ENCODE measurements at places on chromosomes 12 and 14.

GRCh38 chr14:101119830-101120571, 216.5 kb upstream of the RTL1 start:
- DNase-seq: no peak

GRCh38 chr12:111462210-111462769, 56.6 kb downstream of the SH2B3 start:
- no peak for DNase-seq

DNA sequence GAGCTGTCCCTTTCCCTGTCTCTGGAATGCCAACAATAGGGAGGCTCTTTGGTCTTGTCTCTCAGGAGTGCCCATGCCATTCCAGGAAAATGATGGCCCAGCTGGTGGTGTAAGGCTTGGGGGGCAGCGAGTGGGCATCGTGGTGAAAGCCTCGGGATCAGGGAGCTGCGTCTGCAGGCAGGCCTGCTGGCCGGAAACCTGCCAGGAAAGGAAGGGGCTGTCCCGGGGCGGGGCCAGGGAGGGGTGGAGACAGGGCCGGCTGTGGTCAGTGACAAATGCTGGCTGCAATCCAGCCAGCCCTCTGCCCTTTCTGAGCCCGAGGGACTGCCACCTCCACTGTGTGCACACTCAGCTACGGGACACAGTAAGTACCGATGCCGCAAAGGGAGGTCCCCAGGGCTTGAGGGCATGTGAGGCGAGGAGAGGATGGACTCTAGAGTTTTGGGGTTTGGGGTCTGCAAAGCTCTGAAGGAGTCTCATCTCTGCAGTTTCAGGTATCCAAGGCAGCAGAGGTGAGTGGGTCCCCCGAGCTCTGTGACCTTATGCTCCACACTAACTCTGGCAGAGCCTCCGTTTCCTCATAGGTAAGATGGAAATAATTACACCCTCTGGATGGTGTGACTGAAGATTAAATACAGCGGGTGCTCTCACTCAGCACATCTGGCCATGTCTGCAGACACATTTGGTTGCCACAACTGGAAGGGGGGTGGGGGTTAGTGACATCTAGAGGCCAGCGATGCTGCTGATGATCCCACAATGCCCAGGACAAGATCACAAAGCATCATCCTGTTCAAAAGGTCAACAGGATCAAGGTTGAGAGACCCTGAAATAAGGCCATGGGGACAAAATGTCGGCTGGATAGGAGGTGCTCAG, at the start of gene SERPINA5:
SERPINA5 (plus strand) TSS at position 300 of the 873 bp plus-strand sequence. CDS start 5,937 bp downstream, outside the sequence.
- no peak for DNase-seq

DNA sequence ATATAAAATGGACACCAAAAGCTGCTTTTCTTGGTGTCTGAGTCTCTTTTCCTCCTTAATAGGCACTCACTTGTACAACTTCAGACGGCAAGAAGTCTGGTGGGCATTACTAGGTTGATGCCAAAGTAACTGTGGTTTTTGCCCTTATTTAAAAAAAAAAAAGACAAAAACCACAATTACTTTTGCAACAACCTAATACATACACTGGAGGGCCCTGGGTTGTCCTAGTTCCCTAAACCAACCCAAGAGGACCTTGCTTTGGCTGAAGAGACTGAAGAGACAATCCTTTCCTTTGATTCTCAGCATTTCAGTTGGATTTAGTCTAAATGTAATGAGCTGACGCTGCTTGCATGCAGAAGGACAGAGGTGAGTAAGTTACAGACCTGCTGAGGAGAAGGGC, 16.2 kb upstream of the PLEKHG3 start:
- DNase-seq: no peak

GRCh38 chr12:109521831-109522230, 44.4 kb downstream of the UBE3B start:
- no peak for DNase-seq

GRCh38 chr12:111937429-111937828, 75.5 kb downstream of the TMEM116 start:
- DNase-seq: no peak

GRCh38 chr12:100234591-100235304, 32.1 kb downstream of the DEPDC4 start:
- no peak for DNase-seq

DNA sequence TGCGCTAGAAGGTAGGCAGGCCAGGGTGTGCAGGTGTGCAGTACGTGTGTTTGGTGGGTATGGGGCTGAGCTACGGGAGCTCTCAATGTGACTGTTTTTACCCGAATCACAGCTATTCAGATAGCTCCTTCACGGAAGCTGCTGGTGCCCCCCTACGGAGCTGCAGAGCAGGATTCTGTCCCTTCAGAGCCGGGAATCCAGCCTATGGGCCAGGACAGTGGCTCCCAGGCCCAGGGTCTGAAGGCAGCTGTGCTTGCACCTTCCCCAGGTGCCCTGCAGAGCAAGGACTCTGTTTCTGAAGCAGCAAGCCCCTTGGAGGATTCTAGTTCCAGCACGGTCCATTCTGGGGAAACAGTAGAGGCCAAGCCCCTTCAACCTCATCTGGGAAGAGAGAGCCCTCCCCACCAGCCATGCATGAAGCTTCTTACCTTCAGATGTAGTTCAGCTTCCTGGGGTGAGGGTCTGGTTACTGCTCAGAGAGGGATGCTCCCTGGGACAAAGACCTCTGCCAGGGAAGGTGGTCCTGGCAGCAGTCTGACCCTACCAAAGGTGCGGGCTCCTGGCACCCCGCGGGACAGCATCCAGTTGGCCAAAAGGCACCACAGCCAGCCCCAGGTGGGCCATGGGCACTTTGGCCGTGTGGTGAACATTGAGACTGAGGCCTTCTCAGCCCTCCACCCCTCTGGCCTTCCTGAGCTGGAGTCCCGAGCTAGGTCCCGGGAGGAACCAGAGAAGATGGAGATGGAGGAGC, 29.1 kb downstream of the PLEKHH1 start:
- DNase-seq: no peak

DNA sequence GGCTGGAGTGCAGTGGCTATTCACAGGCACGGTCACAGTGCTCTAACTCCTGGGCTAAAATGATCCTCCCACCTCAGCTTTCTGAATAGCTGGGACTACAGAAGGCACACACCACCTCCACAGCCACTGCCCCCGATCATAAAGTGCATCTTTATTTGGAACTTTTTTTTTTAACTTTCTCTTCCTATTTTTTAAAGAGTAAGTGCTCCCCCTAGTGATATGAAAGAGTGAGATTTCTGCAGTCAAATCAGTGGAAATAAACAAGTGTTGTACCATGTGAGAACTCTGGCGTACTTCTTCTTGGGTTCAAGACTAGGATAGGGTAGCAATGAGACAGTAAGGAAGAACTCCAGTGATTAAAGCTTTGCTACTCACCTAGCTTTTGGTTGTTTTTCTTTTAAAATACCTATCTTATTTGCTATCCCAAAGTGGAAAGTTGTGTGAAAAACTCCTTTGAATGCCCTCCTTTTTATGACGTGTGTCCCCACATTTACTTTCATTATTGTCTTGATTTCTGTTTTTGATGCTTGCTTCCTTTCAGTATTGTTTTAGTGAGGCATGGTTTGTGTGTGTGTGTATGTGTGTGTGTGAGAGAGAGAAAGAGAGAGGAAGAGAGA, 6.6 kb downstream of the PPP4R4 start:
- no peak for DNase-seq

GRCh38 chr12:24770821-24771220, 178.1 kb downstream of the BCAT1 start:
- DNase-seq: no peak

Data from activated T-cell treated with anti-CD3 and anti-CD28 coated beads for 1 hour (primary cell).